ENCODE measurements at places on chromosomes 5 and 9.

DNA sequence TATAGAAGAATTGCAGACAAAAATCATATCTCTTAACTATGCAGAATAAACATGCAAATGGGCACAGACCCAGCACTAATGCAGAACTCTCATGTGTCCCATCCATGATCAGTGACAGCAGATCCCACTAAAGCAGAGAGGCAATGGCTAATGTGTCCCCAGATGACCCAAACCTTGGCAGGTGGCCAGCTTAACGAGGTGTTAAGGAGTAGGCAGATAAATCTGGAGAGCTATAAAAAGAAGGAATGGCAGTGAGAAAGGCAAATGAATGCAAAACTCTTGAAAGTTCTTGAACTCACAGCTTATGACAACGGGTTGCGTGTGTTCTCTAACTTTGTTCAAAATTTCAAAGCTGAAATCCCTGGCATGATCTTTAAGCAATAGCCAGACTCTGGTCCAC lies 265.4 kb downstream of the RASEF start:
- no peak for DNase-seq

GRCh38 chr5:132814503-132815294 lies 1.6 kb downstream of the SOWAHA start:
- DNase-seq, result no peak

- no peak for DNase-seq
Observed at GRCh38 chr5:124895236-124895635, 148.8 kb upstream of the ZNF608 start.

DNA sequence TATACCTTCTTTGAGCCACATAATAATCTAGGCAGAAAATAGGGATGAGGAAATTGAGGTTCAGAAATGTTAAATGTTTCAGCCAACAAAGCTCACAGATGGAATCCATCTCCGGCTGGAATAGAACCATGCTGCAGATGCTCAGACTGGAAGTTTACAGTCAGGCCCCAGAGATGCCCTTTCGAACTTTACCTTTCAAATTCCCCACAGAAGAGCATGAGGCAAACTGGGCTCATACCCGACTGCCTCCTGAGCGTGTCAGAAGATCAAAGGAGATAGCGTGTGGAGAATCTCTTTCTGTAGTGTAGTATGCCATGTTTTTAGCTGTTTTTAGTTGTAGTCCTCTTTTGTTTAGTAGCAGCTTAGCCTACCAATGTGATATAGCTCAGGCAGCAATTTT lies 72.0 kb upstream of the DAP start:
- no peak for DNase-seq

DNA sequence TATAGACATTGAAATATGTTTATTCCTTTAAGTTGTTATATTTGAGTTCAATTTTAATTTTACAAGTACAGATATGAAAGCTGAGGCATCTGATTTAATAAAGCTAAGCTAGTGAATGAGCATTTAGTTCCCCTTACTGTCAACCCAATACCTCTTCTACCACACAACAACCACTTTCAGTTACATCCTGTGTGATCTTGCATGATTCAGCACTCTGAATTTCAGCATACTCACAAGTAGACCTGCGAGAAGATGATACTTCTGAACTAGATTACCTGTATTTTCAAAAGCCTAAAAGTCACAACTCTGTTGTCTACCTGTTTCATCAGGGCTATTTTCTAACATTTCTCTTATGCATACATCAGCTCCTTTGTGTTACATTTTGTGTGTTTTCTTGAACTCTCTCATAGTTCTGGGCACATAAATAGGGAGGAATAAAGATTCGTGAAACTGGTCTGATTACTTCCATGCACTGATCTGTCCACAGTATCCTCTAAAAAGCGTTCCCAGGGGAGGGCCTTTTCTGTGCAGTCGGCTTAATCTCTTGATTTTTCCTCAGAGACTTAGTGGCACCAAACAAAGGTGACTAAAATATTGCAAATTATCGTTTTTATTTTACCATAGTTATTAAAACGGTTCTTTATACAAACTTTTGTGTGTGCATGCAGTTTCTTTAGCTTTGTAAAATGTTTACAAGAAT lies 2025.5 kb upstream of the NUDT12 start:
- DNase-seq, result no peak

GRCh38 chr5:141680751-141681201 lies 1.3 kb downstream of the ARAP3 start:
- DNase-seq, result no peak

DNA sequence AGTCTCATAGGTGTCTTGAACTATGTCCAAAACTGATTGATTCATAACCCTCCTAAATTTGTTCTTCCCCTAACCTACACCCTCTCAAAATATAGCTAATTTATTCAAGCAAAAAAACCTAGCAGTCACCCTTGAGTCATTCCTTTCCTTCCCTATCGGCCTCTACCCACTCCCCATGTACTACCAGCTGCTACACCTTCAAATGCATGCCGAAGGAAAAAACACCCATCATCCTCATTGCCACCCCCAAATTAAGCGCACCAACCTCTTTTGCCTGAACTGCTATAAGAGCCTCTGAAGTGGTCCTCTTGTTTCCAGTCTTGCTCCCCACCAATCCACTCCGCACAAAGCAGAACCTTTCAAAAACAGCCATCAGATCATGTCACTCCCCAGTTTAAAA lies 12.6 kb downstream of the LIFR start:
- no peak for DNase-seq

Data from stimulated activated CD4-positive, alpha-beta T cell treated with anti-CD3 and anti-CD28 coated beads, Interleukin-4, amount 100 ng/mL, for 4 hours (primary cell).